Stimulated activated CD4-positive, alpha-beta T cell treated with anti-CD3 and anti-CD28 coated beads, Interleukin-4, amount 100 ng/mL, for 48 hours (primary cell): ENCODE measurements at places on chromosomes 5 and 9.

DNA sequence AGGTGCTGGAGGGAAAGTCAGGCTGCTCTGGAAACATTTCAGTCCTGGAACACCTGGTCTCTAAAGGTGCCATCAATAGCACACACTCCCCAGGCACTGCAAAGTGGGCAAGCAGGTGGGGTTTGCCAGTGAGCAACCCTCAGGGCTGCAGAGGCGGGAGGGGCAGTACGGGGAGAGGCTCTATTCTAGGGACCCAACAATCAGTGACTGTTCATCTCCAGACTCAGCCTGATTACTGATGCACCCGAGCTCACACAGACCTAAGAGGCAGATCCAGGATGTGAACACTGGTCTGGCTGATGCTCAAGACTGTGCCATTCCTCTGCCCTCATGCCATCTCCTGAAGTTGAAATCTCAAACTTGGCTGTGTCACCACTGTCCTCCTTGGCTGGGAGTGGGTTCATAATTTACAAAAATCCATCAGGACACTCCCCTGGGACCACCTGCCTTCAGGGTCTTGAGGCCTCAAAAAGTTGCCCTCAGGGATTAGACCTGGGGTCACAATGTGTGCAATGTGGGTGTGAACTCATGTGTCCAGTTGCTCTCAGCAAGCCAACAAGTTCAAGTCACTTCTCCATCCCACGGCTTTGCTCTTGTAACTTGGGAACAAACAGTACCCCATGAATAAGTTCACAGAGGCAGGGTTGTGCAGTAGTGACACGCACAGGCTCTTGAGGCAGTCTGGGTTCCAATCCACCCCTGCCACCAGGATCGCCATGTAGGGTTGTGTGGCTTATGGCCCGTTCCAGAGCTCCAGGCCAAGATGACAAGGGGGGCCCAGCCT lies 19.9 kb upstream of the KCNMB1 start:
- DNase-seq: no peak

GRCh38 chr5:15326932-15327331 lies 173.0 kb upstream of the FBXL7 start:
- DNase-seq: no peak

DNA sequence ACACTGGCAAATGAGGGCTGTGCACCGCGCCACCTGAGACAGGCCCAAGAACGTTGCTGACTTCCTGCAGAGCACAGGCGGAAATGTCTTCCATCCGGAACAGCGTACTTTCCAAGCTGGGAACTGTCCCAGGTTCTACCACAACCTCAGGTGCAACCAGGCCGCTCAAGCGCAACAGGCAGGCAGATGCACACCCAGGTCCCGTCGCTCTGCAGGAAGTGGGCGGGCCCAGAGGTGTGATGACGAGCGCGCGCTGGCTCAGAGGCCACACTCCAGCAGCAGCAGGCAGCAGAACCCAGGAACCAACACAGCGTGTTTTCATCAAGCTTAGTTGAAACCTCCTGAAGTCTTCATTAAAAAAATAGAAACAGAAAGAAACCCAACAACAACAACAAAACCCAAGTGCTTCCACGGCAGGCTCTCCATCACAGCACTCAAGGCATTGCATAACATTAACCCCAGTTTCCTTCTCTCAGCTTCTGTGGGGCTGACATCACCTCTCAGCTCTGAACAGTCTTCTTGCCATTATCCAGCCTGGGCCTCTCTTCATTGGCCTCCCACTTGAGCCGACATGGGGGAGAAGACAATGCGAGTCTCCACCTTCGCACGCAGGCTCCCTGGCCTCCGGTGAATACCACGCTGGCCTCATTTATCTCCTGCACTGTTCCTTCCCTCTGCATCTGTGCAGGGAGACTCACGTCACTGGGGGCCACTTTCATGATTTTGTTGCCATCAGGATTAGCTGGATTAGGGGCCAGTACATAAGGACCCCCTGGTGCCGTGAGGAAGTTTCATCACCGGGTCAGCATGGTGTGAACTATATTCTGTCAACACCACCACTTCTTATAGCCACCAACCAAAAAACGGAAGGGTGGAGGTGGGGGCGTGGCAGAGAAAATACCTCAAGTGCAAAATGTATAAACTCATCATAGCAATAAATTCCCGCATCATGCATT lies 22.1 kb downstream of the PTCH1 start:
- peak; percentile 73 for DNase-seq

GRCh38 chr9:115200711-115201505 lies 83.0 kb upstream of the TNC start:
- no peak for DNase-seq

GRCh38 chr5:78756858-78757257 lies 108.3 kb upstream of the LHFPL2 start:
- DNase-seq: no peak

DNA sequence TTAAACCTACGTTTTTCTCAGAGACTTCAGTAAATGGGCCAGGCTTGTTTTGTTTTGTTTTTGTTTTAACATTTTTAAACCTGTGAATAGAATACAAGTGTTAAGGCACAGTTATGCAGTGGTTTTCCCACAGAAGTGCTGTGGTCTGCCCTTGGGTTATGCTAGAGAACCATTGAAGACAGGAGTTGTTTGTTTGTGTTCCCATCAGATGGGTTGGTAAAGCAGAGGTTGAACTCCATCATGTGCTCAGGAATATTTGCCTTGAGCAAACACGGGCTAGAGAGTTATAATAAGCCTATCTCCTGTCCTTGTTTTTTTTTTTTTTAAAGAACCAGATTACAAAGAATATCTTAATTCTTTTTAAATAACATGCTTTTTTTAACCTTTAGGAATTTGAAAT lies 28.5 kb downstream of the RHOBTB3 start:
- DNase-seq: no peak

DNA sequence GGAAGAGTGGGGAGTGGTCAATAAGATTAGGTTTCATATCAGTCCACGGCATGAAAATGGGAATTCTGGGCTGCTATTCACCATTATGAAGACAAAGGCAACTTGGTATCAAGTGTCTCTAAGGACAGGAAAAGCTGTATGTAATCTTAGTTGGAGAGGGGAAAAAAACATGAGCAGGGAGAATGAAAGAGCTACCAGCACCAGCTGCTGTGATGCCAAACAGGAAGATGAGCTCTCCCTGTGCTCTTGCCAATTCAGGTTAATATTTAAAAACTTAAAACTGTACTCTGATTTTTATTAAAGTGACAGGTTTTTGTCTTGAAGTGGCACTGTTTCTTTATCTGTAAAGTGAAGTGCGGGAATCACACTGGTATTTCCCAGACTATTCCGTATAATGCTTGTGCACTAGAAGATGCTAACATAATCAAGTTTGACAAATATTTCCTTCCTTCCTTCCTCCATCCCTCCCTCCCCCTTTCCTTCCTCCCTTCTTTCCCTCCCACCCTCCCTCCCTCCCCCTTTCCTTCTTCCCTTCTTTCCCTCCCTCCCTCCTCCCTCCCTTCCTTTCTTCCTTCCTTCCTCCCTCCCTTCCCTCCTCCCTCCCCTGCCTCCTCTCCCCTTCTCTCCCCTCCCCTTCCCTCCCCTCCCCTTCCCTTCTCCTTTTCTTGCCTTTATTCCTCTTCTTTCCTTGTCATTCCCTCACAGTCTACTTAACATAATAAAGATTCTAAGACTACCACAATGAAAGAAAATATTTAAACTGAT lies 1383.0 kb upstream of the C9orf72 start:
- DNase-seq: no peak

DNA sequence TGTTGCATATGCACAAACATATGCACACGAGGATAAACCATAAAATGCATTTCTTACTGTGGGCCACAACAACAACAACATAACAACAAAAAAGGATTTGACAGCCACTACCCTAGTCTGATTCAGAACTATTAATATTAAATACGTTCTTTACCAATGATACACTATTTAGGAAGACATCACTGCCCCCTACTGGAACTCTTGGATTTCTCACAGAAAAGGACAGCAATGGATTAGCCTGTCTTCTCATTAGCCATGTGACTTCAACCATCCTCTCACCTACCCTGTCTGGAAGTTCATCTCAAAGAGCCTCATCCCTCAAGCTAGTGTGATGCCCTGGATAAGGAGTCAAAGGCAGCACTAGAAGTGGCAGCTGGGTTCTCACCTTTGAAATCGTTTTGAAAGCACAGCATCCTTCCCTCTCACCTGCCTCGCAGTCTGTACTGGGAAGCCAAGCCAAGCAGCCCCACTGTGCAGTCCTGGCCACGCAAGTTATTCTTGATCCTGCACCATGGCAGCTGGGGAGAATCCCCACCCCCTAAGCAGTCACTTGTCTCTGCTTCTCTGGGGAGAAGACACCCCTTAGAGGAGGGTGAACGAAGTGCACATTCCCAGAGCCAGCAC lies 64.6 kb downstream of the SH3TC2 start:
- DNase-seq: no peak

GRCh38 chr5:153835891-153836515 lies 202.7 kb downstream of the FAM114A2 start:
- no peak for DNase-seq

DNA sequence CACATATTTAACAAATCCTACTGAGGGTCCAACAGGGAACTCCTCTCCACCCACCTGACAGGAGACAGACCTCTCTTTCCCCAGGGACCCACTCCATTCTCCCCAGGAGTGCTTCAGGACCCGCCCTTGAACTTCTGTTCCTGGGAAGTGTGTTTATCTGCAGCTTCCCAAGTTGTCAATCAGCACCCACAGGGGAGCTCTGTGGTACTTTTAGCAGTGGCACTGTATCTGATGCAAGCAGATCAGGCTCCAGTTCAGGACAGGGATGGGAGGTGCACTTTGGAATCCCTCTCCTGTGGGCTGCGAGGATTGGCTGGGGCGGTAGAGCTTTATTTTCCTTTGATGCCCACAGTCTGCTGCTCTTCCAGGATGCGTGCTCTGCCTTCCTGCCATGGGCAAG lies 8.7 kb downstream of the GALNT10 start:
- no peak for DNase-seq

DNA sequence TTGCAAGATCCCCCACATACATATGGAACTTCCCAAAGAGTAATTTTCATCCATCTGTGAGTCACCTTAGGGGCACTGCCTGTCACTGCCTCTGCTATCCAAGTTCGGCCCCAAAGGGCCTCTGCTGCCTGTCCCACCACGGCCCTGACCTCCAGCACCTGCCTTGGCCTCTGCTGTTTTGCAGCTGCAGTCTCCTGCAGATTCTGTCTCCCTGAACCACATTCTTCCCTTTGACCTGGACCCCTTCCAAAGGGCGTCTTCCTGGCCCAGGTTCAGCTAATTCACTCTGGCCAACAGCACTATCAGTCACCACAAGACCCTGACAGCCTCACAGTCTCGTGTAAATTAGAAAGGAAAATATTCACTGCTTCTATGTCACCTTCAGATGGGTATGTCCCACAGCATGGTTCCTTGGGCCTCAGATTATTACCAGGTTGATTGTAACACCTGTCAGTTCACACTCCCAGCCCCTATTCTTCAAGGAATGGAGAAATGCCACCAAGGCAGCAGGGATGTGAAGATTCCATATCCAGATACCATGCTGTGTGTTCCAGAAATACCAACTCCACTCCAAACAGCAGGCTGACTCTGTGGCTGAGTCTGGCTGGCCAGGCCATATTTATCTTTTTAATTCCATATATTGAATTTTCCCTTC lies 479.3 kb downstream of the ARHGEF28 start:
- no peak for DNase-seq

DNA sequence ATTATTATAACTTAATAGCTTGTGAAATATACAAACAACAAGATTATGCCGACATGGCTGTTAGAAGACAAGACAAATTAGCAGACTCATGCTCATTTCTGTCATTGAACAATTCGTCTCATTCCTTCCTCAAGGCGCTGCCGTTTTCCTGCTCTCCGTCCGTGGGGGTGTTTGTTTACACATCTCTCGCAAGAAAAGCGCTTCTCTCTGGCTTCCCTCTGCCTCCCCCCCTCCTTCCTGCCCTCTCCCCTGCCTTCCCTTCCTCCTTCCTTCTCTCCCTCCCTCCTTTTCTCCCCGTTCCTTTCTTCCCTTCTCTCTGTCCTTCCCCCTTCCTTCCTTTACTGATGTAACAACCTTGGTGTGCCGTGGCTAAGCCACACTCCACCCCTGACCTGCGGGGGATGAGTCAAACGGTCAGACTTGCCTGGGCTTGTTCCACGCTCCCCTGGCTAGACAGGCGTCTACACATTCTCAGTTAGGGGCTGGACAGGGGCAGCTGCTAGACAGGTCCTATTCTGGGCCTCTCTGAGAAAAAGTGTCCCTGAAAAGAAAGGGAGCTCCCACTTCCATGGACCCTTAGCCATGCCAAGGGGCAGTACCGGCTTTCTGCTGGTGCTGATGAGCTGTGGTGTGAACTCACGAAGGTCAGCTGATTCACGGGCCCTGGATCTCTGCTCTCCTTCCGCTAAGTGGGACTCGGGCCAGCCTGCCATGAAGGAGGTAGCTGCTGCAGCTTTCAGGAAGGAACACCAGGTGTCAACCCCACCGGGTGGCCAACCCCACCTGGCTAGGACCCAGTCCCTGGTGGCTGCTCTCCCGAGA lies 32.0 kb upstream of the SPTLC1 start:
- no peak for DNase-seq

DNA sequence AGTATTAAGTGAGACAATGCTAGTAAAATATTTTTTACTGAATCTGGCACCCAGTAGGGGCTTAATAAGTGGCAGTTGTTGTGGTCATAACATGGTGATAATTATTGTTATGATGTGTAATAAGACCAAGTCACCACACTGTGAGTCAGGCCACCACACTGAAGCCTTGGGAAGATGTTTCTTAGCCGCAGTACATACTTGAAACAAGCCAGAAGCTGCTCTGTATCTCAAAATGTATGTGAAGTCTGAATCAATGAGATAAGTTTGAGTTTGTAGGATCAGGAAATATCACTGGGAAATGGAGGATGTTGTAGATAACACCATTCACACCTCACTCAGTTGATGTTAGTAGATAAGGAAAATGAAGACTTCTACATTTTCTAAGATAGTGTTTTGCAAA lies 51.3 kb upstream of the PTPN3 start:
- no peak for DNase-seq

GRCh38 chr5:52838326-52839015 lies 50.8 kb downstream of the ITGA1 start:
- no peak for DNase-seq

- no peak for DNase-seq
Measured at GRCh38 chr5:174971210-174971609, 246.8 kb downstream of the MSX2 start.

DNA sequence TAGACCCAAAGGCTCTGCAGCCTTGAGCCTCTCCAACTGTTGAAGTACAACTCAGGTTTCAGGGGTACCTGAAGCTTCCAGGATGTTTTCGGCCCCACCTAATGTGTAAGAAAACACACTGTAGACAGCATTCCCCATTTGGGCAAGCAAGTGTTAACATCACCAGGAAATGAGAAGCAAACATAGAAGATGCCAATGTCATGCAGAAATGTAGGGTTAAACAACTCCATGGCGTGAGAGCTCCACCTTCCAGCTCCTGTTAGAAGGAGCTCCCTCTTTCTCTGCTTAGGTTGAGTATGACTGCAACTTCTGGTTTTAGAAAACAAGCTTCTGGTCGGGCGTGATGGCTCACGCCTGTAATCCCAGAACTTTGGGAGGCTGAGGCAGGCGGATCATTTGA lies 31.0 kb upstream of the DENND1A start:
- DNase-seq: no peak

DNA sequence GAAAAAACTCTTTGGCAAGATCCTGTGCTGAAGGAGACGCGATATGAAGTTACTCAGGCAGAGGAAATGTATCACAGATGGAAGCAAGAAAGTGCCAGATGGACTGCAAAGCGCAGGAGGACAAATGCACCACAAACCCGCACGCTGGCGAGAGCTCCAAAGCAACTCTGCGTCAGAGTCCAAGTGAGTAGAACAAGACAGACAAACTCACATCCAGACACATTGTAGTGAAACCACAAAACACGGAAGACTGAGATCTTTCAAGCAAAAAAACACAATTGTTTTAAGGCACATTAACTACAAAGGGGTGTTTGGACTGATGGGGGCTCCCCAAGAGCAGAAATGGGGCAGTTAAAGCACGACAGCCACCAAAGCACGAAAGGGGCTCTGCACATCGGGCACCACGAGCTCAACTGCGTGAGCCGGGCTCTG lies 39.2 kb upstream of the NKD2 start:
- DNase-seq: no peak
